Activated T-helper 17 cell treated with anti-CD3 and anti-CD28 coated beads, Interleukin-2, amount 50 U/mL, for 72 hours (primary cell): ENCODE measurements at places on chromosomes 5 and 9. TPM values are rescaled to one million over a fixed set of nuclear protein-coding genes. Genes with fewer than 3 reads are reported as not detected.

DNA sequence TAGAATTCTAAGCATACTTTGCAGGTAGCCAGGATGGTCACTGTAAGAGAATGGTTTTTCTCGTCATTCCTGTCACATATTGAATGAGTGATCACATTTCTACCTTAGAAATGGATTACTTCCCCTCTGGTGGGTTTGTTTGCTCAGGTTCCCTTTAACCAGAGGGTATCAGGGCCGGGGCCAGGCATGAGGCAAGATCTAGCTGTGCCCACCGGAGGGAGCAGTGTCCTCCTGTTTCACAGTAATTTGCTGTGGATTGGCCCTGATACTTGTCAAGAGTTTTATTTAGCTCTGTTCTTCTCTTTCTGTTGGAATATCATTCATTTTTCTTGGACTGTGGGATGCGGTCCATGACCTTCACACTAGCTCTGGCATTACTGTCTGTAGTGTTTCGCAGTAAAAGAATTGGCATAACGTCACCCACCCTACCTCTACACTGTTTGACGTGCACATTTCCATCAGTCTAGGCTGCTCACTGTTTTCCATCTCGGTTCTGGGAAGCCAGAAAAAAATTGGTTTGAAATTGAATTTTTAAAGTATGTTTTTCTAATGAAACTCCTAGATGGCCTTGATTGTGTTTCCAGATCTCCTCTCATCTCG, 42.4 kb upstream of the ZBED3 start:
- no peak for ATAC-seq

GRCh38 chr5:64612344-64612961, 77.8 kb upstream of the SHISAL2B start:
- ATAC-seq: no peak

GRCh38 chr5:139651853-139652787, 4.0 kb downstream of the CXXC5 start:
- ATAC-seq: peak; percentile 72

PCDHGA7 gene
- not detected for total RNA-seq

ADGRD2 gene
- total RNA-seq: not detected

GRCh38 chr5:155726267-155726666, 600.7 kb upstream of the SGCD start:
- no peak for ATAC-seq

DNA sequence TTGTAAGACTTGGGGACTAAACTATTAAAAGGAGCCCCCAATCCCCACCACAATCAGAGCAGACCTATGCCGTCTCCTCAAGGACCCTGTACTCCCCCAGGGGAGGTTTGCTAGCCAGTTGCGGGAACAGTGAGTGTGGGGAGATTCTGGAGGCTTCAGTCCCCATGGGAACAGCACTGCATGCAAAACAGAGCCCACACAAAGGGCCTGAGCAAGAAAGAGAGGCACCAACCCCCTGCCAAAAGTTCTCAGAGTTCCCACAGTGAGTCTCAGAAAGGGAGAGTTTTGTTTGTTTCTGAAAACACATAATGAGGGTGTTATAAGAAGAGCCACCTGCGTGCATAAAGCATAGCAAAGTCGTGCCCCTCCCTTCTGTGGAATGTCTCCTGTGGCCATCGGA, 56.6 kb downstream of the CFAP90 start:
- ATAC-seq: no peak

GRCh38 chr9:129483415-129484351, 137.2 kb downstream of the C9orf50 start:
- no peak for ATAC-seq

- peak; percentile 41 for ATAC-seq
Measured at GRCh38 chr9:92141144-92142129, 26.2 kb upstream of the SPTLC1 start.
